ENCODE measurements at places on chromosomes 3 and 15.

- DNase-seq: no peak
Observed at GRCh38 chr3:177335728-177336127, 138.4 kb upstream of the TBL1XR1 start.

GRCh38 chr3:122795674-122796195, 866 bp downstream of the SLC49A4 start:
- DNase-seq: no peak

DNA sequence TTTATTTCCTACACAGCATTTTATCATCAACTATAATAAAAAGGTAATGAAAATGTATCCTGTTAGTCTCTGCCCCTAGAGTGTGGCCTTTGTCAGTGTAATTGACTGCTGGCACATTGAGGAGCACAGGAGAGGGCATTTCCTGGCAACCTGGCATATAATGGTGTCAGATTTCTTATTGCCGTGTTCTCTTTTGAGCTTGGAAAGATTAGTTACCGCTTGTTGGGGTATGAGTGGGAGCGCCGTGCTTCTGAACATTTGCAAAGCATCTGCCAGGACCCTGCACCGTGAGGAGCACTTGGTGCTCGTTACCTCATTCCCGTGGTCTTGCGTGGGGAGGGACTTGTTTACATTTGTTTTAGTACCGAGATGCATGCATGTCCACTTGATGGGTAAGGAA, 124.4 kb downstream of the PTPRG start:
- no peak for DNase-seq

DNA sequence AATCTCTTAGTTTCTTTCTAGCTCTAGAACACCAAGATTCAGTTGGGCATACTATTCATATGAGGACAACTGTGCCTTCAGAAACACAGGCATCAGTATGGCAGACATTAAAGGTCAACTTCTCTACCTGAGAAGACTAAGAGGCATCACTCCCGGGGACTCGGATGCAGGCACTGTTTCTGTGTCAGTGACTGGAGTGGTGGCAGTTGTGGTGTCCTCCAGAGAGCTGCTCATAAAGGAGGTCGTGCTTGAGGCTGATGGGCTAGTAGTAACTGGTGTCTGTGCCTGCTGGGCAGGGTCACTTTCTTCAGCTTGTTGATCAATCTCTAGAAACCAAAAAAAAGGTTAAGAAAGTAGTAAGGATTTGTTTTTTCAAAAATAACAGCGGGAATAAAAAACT, 75.2 kb downstream of the FBXL22 start:
- no peak for DNase-seq

- peak; percentile 8 for DNase-seq
Observed at GRCh38 chr3:79002465-79003372, 765.1 kb downstream of the ROBO1 start.

DNA sequence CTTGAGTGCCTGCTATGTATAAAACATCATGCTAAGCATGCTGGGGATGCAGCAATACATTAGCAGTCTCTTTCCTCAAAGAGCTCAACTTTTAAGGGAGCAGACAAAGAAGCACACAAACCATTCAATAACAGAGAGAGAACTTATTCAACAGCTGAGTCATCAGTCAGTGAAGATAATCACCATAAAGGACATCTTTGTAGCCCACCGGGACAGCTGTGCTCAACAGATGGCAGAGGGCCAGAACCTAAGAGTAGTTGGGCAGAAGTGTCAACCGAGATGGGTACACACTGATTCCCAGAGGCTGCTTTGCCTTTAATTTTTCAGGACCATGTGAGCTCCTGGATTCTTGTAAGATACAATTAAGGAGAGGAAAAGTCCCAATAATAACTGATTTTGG, 4.2 kb upstream of the RAB8B start:
- DNase-seq: no peak

DNA sequence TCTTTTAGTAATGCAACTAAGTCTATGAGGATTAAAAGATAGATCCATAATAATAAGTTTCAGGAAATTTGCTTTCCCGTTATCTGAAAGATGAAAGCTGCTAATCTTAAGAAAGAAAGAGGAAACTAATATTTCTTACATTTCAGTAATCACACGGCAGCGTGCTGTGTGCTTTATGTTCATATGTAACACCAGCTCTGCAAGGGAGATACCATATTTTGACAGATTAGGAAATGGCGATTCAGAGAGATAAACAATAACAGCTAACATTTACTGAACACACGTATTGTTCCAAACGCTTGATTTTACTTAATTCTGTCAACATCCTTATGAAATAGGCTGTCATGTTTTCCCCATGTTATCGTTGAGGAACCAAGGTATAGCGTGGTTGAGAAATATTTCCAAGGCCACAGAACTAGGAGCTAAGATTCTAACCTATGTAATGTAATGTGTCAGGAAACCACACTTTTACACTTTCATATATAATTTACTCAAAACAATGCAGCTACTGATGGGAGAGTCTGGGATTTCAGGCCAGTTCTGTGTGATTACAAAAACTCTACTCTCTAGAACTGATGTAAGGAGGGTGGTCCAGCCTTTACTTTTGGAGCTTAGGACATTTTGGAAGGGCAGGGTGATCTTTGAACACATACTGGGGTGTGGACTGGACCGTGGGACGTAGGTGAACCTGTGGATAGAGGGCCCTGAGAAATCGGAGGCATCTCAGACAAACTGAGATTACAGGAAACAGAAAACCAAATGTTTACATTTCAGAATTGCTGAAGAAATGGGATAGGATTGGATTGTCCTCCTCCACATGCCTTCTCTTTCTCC, 100.6 kb downstream of the IL1RAP start:
- no peak for DNase-seq

All from endothelial cell of umbilical vein (primary cell).